ENCODE measurements at places on chromosomes 6 and 20.
A peak's percentile ranks its signal among the peaks of the same experiment; 100 is the strongest.

- no peak for DNase-seq
Observed at GRCh38 chr6:151658091-151658490, 149.4 kb upstream of the ESR1 start.

DNA sequence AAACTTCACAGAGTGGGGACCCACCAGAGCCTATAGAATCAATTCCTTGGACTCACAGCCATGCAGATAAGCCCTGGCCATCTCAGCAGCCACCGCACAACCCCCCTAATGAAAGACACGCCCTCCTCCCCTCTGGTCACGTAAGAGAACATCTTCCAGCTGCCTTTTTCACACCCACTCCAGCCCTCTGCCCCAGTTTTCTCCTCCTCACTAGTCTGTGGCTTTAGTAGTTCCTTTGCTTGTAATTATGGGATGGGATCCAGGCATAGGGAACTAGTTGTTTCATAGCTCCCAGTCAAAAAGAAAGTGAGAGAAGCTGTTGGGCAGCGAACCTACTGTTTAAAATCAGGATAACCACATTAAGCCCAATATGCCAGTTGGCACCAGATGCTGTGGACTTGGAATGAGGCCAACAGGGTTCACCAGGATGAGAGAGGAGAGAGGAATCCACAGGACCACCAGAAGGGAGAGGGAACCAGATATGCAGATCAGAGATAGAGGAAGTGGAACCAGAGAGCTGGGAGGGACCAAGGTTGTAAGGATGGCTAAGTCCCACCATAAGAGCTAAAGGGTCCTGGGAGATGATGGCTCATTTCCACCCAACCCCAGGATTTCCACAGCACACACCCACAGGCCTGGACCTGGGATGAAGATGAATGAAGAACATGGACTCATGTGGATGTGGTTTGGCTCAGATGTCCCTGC is 9.0 kb upstream of the BTN3A1 start:
- DNase-seq: peak; percentile 8

- peak; percentile 89 for DNase-seq
Observed at GRCh38 chr6:137641474-137642077, 147.4 kb upstream of the OLIG3 start.

GRCh38 chr6:63764318-63764916 is 128.8 kb downstream of the PHF3 start:
- DNase-seq: peak; percentile 80

- DNase-seq: no peak
Observed at GRCh38 chr20:41061155-41061554, 32.5 kb downstream of the TOP1 start.

GRCh38 chr6:138230759-138231380 is 12.6 kb upstream of the PBOV1 start:
- DNase-seq: no peak

GRCh38 chr6:40965046-40965445 is 74.0 kb downstream of the UNC5CL start:
- DNase-seq: no peak

GRCh38 chr6:157061770-157062594 is 261.3 kb downstream of the TMEM242 start:
- DNase-seq: no peak

DNA sequence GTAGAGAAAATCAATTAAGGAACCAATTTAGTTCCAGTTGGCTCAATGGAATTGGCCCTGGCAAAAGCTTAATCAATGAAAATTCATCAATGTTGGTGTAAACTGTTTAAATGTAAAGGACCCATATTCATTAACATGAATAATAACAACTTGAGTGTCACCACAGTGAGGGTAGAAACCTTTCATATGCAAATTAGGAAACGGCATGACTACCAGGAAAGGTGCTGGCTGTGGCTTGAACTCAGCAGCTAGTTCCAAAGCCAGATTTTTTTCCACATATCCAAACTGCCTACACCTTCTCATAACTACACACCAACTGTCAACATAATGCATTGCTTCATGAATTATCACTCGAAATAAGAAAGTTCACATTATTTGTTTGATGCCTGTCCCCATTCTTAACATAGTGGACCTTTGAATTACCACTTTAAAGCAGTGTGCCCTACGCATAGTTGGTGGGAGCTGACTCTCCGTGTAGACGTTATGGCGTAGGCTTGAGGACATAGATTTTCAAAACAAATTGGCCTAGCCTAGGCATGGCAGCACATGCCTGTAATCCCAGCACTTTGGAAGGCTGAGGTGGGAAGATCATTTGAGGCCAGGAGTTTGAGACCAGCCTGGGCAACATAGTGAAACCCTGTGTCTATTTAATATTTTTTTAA is 19.7 kb downstream of the PBOV1 start:
- DNase-seq: no peak
